BJ (cell line): ENCODE measurements at places on chromosomes 2 and 18.

GRCh38 chr18:45834306-45834705 lies 8.8 kb downstream of the SIGLEC15 start:
- no peak for DNase-seq

DNA sequence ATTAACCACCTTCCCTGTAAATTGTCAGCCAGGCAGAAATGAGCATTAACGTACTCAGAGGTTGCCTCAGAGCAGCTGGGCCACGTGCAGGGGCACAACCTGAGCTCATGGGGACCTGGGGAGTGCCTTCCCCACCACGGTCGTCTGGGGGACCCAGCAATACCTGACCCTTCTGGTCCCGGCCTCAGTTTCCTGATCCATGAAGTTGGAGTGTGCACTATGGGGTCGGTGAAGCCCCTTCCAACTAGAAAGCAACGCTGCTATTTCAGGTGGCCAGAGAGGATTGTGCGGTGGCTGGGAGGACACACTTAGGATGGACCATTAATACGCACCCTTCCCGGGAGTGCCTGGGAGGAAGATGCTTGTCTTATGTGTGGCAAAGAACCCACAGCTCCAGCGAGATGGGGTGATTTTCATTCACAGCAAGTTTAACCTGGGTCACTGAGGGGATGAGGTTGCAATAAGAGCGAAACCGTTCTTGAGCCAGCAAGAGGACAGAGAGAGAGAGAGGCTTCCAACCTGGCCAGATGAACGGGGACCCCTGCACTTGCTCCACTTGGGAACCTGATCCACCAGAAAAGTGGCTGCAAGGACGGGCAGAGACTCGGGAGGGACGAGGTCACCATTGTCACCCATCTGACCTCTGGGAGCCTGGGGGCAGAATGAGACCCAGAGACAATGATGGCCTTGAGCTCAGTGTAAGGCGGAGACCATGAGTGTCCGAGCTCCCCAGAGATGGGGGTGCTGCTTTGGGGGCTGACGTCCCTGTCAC lies 36.2 kb downstream of the NGEF start:
- DNase-seq: no peak

DNA sequence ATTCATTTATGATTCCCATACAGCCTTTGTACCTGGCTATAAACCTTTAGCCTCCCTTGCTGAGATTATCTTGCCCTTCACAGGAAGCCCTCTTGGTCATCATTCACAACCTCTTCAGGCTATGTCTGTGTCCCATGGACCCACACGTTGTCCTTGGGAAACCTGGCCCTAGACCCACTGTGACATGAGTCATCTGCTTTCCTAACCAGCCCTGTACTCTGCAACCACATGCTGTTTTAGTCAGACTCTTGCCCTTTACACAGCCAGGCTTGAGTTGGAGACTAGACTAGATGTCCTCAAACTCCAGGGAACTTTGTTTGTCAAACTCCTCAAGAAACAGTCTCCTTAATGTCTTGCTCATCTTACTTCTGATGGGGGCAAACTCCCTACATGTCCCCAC lies 229.3 kb upstream of the ZSWIM2 start:
- no peak for DNase-seq

GRCh38 chr18:56112013-56112749 lies 524.2 kb upstream of the TCF4 start:
- no peak for DNase-seq

DNA sequence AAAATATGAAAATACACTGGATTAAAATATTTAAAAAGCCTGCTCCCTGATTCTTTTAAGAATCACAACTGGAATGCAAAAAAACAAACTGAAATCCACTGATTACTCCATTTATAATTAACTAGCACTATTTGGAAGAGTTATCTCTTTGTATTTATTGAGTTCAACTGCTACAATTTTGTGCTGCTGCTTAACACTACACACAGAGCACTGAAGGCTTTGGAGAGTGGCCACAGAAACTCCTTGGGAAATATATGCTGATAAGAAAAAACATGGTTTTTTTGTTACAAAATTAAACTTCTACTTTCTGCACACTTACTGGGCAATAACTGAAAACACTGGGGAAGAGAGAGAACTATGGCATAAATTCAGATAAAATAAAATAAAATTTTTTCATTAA lies 19.8 kb upstream of the BZW1 start:
- no peak for DNase-seq

- no peak for DNase-seq
These were observed 7.7 kb downstream of the MDH1 start for GRCh38 chr2:63596401-63596883.

DNA sequence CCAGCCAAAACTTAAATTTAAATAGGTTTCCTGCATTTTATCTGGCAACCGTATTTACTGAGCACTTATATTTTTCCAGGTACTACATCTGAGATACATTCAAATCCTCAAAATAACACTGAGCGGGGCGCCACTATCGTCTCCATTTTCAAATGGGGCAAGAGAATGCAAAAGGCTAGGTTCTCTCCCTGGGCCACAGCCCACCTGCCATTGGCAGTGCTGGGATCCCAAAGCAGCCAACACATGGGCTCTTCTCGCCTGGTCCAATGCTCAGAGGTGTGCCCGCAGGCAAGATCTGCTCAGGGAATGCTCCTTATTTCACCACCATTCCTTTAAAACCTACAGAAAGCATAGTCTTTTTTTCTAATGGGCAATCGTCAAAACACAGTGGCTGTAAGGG lies 11.3 kb upstream of the ID2 start:
- no peak for DNase-seq

- no peak for DNase-seq
These were observed 35.0 kb downstream of the SIGLEC15 start for GRCh38 chr18:45860492-45860891.

DNA sequence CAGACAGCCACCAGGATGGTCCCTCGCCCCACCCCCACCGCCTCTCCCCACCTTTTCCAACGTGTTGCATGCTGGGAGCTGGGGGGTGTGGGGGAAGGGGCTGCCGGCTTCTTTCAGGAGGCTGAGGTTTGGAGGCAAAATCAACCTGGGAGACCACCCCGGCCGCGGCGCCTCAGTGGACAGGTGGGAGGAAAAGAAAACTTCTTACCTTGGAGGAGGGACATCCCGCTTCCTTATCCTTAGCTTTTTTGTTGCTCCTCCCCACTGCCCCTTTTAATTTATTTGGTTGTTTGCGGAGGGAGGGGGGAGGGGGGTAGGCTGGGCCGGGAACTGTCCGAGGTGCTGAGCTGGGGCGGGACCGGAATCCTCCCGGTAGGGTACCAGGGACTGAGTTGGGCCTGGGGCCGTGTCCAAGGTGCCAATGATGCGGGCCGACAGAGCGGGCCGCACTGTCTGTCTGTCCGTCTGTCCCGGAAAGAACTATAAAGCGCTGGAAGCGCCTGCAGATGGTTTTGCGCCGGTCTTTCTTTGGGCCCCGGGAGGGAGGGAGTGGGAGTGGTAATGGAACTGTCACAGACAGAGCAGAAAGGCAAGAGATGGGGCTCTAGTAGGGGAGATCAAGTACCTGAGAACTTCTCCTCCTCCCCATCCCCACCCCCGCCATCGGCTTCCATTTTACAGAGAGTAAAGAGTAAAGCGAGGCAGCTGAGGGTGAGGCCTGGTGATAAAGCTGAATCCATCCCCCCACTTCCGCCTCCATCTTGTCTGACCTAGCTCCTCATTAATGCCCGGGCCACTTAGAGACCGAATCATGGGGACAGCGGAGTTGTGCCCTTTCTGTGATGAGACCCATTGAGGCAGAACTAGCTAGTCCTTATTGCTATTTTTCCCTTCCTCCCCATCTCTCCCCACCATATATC lies 2.4 kb downstream of the CDK5R2 start:
- no peak for DNase-seq

DNA sequence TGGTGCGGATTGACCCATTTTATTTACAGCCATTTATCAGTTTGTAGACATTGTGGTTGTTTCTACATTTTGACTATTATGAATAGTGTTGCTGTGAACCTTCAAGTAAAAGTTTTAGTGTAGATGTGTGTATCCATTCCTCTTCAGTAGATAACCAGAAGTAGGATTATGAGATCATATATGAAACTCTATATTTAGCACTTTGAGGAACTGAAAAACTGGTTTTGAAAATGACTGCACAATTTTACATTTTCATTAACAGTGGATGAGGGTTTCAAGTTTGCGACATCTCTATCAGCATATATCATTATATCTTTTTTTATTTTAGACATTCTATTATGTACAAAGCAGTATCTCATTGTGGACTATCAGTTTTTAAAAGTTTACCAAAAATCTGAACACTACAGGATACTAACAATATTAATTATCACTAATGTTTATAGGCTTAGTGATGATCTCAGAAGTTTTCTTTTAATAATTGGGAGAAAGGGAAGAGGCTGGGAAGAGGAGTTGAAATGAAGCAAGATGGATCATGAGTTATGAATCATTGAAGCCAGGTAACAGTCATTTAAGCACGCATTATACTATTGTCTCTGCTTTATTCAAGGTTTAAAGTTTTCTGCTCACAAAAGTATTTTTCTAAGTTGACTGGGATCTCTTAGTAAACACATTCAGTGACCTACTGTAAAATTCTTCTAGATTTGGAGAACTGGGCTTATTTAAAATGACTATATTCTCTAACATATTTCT lies 329.0 kb upstream of the LRATD1 start:
- no peak for DNase-seq

DNA sequence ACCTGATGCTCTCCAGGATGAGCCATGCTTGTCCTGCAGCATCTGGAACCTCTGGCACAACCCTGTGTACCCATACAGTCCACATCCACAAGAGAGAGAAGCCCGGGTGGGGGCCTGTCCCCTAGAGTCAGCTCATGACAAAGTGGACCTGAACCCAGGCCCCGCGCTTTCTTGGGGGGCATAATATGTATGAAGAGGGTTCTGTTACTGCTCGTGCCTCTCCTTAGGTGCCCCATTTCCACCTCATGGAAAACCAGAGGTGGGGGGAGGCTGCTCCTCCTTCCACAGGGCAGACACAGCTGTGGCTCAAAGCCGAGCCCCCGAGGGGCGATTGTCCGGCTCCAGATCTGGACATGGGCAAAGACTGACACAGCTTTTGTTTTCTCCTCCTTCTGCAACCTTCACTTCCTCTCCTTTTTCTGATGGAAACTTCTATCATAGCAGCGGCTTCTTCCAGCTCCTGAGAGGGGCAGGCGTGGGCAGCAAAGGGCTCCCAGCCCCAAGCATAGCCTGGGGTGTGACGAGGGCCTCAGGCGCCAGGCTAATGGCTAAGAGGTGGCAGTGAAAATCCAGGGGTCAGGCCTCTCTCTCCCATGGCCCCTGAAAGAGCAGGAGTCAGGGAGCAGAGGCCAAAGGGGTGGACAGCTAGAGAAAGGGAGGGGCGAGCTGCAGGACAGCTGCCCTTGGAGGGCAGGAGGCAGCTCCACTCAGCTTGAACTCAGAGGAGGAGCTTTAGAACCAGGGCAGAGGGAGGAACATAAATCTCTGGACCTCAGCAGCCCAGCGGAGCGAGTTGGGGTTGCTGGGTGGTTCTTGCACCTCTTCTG lies 155.5 kb downstream of the ZFP36L2 start:
- no peak for DNase-seq

DNA sequence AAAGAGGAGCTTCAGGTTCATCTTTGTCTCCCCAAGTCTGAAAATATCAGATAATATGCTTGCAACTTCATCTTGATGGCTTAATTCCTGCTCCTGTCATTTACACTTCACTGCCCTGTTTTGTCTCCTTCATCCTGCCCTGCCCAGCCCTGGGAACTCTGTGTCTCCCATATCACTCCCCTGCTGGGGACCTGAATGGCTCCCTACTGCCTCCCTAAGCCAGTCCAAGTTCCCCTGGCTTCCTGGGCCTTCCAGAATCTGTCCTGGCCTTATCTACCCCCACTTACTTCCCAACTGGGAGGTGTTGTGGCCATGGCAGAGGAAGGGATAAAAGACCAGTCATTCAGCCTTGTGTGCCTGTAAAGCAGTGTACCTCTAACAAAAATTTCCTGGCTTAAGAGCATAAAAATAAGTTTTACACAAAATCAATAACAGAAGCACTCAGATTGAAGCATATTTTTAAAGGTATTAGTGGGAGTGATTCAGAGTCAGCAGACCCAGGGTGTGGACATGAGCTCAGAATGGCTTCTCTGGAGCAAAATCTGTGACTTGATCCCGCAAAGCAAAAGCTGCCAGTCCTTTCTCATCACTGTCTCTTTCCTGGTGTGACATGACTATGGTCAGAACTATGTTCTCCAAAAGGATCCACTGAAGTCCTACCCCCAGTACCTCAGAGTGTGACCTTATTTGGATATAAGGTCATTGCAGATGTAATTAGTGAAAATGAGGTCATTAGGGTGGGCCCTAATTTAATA lies 59.1 kb downstream of the INO80C start:
- no peak for DNase-seq

GRCh38 chr2:118761771-118762170 lies 85.7 kb downstream of the EN1 start:
- no peak for DNase-seq

DNA sequence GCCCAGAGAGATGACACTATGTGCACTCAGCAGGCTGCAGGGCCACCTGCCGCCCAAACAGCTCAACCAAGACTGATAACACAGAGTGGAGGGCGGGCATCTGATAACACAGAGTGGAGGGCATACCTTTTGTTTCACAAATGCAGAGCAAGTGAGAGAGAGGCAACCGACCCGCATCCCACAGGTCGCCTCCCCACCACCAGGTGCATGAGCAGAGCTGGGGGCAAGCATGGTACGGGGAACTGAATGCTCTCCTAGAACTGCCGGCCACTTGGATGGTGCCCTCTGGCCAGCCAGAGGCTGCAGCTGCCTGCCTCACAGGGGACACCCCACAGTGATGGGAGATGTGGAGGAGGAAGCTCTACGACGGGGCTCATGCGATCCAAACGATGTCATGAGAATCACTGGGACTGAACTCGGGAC lies 49.5 kb downstream of the ANO7 start:
- no peak for DNase-seq

DNA sequence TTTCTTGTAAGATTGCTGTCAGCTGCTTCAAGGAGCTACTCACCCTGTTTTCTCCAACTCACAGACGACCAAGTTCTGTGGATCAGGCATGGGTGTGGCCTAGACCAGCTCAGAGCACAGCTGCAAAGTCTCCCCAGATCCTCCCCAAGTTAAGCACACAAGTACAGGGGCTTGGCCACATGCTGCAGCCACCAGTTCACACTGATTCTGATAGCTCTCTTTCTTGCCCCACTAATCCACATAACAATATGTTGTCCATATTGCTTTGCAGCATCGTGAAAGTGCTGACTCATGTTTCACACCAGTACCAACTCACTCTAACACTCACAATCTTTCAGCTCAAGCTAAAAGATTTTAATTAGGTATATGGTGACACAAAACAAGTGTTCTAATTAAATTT lies 437.0 kb downstream of the PARD3B start:
- DNase-seq: no peak

DNA sequence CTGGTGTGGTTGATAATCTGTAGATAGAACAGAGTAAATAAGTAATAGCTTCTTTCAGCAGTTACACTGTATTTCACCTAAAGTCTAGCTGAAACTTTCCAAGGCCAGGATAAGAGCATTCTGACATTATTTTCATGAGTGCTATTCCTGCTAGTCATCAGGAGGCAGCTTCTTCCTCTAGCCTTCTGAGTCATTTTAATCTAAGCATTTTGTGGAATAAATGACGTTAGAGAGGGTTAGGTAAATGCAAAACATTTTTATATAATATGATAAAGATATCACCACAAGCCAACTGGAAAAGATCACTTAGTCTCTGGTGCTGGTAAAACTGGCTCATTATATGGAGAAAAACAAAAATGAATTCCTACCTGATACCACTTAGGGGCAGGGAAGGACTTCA lies 138.5 kb downstream of the MEP1B start:
- no peak for DNase-seq
